ENCODE measurements at places on chromosomes 6 and 20.

- DNase-seq = no peak
Observed at GRCh38 chr6:167817729-167818128, 9.0 kb upstream of the AFDN start.

DNA sequence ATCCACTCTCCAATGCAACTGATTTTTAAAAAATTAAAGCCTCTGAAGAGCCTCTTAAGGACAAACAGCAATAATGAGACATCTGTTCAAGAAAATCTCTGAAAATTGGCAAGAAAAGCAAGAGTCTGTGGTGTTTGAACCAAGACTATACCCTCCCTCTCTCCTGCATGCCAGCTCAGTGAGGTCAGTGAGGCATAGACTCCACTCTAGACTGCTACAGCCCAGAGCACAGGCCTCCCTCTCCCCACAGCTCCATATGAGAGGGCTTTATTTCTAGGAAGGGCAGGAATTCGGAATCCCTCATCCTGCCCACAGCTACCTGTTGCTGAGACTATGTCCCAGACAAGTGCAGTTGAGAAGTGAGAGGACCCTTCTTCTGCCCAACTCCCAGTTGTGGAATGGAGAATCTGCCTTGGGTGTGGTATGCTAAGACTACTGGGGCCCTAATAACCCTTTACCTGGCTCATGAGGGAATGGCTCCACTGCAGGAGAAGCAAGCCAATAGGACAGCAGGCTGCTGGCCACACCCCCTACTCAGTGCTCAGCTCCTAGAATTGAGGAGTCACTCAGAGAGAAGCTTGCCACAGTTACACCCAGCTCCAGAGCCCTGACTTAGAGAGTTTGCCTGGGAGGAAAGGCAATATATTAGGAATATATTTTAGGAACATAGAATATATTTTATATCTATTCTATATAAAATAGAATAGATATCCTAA is 22.7 kb upstream of the HLA-DQA1 start:
- no peak for DNase-seq

DNA sequence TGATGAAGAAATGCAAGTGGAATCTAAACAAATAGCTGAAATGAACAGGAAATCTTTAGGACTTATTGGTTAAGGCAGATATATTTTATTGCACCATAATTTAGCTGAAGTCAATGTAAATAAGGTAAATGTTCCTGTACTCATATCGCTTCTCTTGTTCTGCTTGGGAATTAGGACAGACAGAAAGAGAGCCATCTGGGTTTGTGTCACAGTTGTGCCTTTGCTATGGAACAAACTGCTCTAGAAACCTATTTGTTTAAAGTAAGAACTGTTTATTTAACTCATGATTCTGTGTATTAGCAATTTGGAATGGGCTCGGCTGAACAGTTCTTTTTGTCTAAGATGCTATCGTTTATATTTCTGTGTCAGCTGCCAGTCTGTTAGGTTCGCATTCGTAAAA is 143.8 kb upstream of the KHDRBS2 start:
- DNase-seq = no peak

- DNase-seq = no peak
Observed at GRCh38 chr20:59214073-59214472, 50.5 kb downstream of the ZNF831 start.

DNA sequence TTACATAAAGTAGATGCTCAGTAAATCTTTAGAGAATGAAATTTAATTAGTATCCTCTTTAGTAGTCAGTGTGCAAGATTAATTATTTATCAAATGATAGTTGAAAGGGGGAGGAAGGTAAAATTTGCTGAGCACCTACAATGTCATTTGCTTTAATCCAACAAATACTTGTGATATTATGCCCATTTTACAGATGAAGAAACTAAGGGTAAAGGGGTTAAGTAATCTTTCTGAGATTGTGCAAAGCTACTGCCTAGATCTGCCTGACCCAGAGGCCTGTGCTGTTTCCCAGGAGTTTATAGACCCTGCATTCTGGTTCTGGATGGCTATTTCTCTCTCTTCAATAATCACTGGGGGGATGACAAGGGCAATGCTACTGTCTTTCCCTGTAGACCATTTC is 58.3 kb upstream of the BACH2 start:
- no peak for DNase-seq
